ENCODE measurements at places on chromosomes 1 and 21.
A peak's percentile ranks its signal among the peaks of the same experiment; 100 is the strongest.

GRCh38 chr1:185880779-185881333 lies 146.7 kb downstream of the HMCN1 start:
- H3K36me3 ChIP-seq: no peaks in the 10 kb centered on the region
- no peak for DNase-seq
- no peak overlapping the region for H3K4me3 ChIP-seq
- H3K27me3 ChIP-seq: peaks cover 5% of the 10 kb centered on the region

GRCh38 chr1:1538989-1539309 lies 1.5 kb downstream of the TMEM240 start:
- H3K27me3 ChIP-seq: no peaks in the 10 kb centered on the region
- peaks cover 9% of the 10 kb centered on the region for H3K36me3 ChIP-seq
- peak overlapping the region; percentile 33 for H3K4me3 ChIP-seq
- H3K4me1 ChIP-seq: no peaks in the 10 kb centered on the region

- no peak for DNase-seq
- peaks cover 23% of the 10 kb centered on the region for H3K27me3 ChIP-seq
- H3K27ac ChIP-seq: no peak overlapping the region
- no peaks in the 10 kb centered on the region for H3K36me3 ChIP-seq
Measured at GRCh38 chr1:36743286-36744005, 260.7 kb upstream of the CSF3R start.

DNA sequence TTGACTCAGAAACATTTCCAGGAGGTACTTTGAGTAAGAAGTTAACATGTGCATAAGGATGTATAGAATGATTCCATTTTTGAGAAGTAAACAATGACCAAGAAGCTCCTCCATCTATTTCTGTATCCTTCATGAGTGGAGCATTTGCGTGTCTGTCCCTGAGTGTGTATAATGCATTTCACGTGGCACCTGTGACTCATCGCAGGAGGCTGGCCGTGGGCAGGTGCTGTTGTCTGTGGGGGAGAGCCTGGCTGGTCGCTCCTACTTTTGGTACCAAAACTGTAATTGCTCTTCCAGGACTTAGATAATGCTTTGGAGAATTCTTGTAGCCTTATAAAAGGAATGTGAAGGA lies 16.5 kb downstream of the SLC37A1 start:
- H3K27ac ChIP-seq: no peak overlapping the region
- no peaks in the 10 kb centered on the region for H3K27me3 ChIP-seq
- peaks cover 15% of the 10 kb centered on the region for H3K36me3 ChIP-seq
- H3K4me1 ChIP-seq: peaks cover 53% of the 10 kb centered on the region
- H3K4me3 ChIP-seq: no peak overlapping the region

- no peak overlapping the region for H3K4me3 ChIP-seq
- H3K4me1 ChIP-seq: no peaks in the 10 kb centered on the region
- H3K27me3 ChIP-seq: no peaks in the 10 kb centered on the region
- no peak for DNase-seq
Measured at GRCh38 chr1:4019147-4019521, 119.1 kb upstream of the C1orf174 start.

- DNase-seq: peak; percentile 22
- H3K36me3 ChIP-seq: peaks cover 55% of the 10 kb centered on the region
- no peak overlapping the region for H3K4me3 ChIP-seq
- peak overlapping the region; percentile 72 for H3K27ac ChIP-seq
- H3K4me1 ChIP-seq: peaks cover 52% of the 10 kb centered on the region
- no peaks in the 10 kb centered on the region for H3K27me3 ChIP-seq
Measured at GRCh38 chr1:31054349-31054748, 11.2 kb downstream of the PUM1 start.

- H3K4me1 ChIP-seq: no peaks in the 10 kb centered on the region
- H3K4me3 ChIP-seq: no peak overlapping the region
Measured at GRCh38 chr1:72524021-72524420, 241.7 kb upstream of the NEGR1 start.

- H3K36me3 ChIP-seq: peaks cover 21% of the 10 kb centered on the region
- no peak overlapping the region for H3K4me3 ChIP-seq
- no peaks in the 10 kb centered on the region for H3K27me3 ChIP-seq
- no peak overlapping the region for H3K27ac ChIP-seq
Measured at GRCh38 chr1:22111620-22112019, 31.3 kb downstream of the WNT4 start.

DNA sequence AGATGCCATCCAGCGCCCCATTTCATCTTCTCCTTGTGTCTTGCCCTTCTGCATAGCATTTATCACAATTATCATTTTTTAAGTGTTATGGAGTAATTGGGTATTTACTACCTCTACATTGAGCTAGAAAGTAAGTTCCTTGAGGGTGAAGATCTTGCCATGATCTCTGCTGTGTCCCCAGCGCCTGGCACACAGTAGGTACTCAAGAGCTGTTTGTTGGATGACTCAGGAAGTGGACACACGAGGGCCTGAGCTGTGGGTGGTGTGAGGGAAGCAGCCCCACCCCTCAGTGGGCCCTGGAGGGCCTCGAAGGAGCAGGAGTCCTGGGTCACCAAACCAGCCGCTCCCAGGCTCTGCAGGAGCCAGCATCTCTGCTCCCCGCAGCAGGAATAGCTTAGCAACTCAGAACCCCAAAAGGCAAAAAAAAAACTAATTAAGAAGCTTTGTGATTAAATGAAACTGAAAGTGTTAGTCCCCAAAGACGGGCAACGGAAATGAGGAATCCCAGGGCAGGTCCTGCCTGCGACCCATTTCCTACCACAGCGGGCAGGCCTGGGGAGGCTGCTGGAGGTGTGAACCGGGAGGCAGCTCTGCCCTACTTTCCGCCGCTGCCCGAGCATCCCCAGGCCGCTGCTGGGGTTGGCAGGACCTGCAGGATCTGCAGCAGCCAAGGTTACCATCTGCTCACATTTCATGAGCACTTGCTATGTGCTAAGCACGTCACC lies 87.7 kb downstream of the LACTBL1 start:
- peak; percentile 25 for DNase-seq
- H3K27me3 ChIP-seq: peaks cover 5% of the 10 kb centered on the region
- no peak overlapping the region for H3K27ac ChIP-seq
- H3K36me3 ChIP-seq: no peaks in the 10 kb centered on the region
- no peak overlapping the region for H3K4me3 ChIP-seq

GRCh38 chr1:168136709-168137514 lies at the start of gene GPR161:
Gene GPR161, minus strand, starts transcription at chr1:168136930. Its CDS starts 32,080 bp downstream, at chr1:168104850.
- DNase-seq: peak; percentile 23
- H3K27ac ChIP-seq: peak within 1 kb of the TSS; percentile 26
- peak within 1 kb of the TSS; percentile 89 for H3K4me3 ChIP-seq
- peaks cover 17% of the 10 kb centered on the region for H3K4me1 ChIP-seq
- H3K36me3 ChIP-seq: no peaks in the 10 kb centered on the region

GRCh38 chr1:222339376-222339947 lies 208.4 kb downstream of the HHIPL2 start:
- H3K36me3 ChIP-seq: no peaks in the 10 kb centered on the region
- H3K27me3 ChIP-seq: no peaks in the 10 kb centered on the region
- no peak for DNase-seq

DNA sequence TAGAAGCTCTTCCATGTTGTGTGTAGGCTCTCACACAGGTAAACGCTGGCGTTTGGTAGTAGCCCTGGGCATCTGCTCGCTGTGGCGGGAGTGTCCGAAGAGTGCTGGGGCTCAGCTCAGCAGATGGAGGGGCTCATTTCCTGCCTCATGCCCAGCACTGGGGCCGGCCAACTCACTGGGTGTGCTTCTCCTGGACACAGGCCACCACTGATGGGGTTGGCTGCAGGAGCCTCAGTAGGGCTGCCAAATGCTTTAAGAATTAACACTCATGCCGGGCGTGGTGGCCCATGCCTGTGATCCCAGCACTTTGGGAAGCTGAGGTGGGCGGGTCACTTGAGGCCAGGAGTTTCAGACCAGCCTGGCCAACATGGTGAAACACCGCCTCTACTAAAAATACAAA lies 20.9 kb downstream of the UQCRHL start:
- H3K27ac ChIP-seq: no peak overlapping the region
- no peak overlapping the region for H3K4me3 ChIP-seq
- no peaks in the 10 kb centered on the region for H3K36me3 ChIP-seq
- peaks cover 2% of the 10 kb centered on the region for H3K27me3 ChIP-seq

DNA sequence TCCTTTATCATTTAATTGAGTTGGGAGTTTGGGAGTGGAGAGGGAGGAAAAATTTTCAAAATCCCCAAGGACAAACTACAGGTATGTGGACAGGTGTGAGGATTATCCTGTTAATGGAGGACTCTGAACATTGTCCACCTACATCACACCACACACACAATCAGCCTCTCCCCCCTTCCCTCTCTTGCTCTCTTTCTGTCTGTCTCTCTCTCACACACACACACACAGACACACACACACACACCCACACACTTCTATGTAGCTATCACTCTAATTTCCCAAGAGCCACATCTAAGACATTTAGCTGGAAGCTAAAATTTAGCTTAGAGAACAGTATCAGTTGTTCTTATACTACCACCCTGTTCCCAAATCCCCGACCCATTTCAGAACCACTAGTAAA lies 1.5 kb downstream of the S100A8 start:
- DNase-seq: no peak
- no peaks in the 10 kb centered on the region for H3K4me1 ChIP-seq
- no peaks in the 10 kb centered on the region for H3K36me3 ChIP-seq
- no peak overlapping the region for H3K27ac ChIP-seq
- peaks cover 3% of the 10 kb centered on the region for H3K27me3 ChIP-seq
- H3K4me3 ChIP-seq: no peak overlapping the region

- peaks cover 2% of the 10 kb centered on the region for H3K36me3 ChIP-seq
- no peak overlapping the region for H3K27ac ChIP-seq
- no peak overlapping the region for H3K4me3 ChIP-seq
- peaks cover 14% of the 10 kb centered on the region for H3K4me1 ChIP-seq
Measured at GRCh38 chr1:218166268-218166945, 118.7 kb upstream of the RRP15 start.

DNA sequence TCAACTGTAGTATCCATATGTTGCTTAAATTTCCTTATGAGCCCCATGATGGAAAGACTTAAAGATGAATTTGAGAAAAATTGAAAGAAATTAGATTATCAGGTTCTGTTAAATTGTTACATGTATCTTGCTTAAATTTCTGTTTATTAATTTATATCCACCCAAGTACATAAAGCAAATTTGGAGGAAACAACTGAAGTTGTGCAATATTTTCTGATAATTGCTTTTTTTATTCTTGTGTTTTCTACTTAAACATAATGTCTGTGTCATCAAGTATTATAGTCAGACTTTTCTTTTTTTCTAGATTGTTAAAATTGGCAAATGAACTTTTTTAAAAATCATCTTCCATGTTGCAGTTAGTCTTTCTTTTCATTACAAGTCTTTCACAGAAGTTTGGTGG lies 36.8 kb downstream of the RNF11 start:
- peaks cover 10% of the 10 kb centered on the region for H3K4me1 ChIP-seq
- peaks cover 17% of the 10 kb centered on the region for H3K36me3 ChIP-seq
- H3K4me3 ChIP-seq: no peak overlapping the region
- H3K27me3 ChIP-seq: no peaks in the 10 kb centered on the region
- DNase-seq: no peak

DNA sequence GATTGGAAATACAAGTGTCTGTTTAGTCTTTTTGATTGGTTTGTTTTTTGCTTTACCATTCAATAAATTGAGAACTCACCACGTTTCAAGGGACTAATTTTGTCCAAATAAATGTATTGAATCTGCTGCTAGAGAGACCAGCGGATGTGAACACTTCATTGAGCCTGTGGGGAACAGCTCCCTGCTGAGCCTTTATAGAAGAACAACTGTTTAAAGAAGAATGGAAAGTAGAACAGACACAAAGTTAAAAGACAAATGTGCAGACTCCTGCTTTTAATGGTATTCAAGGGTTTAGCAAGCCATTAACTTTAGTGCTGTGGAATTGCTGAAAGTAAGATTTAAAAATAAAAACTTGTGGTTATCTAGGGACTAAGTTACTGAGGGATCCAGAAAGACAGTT lies 817.7 kb upstream of the B3GALT2 start:
- no peak for DNase-seq
- H3K27ac ChIP-seq: no peak overlapping the region
- no peaks in the 10 kb centered on the region for H3K27me3 ChIP-seq
- H3K36me3 ChIP-seq: no peaks in the 10 kb centered on the region

- H3K4me1 ChIP-seq: no peaks in the 10 kb centered on the region
- no peak for DNase-seq
- no peaks in the 10 kb centered on the region for H3K36me3 ChIP-seq
- no peak overlapping the region for H3K4me3 ChIP-seq
- H3K27me3 ChIP-seq: no peaks in the 10 kb centered on the region
Measured at GRCh38 chr1:9052272-9053049, 17.0 kb downstream of the SLC2A5 start.

Measured in activated CD8-positive, alpha-beta T cell treated with anti-CD3 and anti-CD28 coated beads for 36 hours (primary cell).